Activated CD8-positive, alpha-beta memory T cell treated with anti-CD3 and anti-CD28 coated beads, Interleukin-2, amount 50 U/mL, for 4 hours (primary cell): ENCODE measurements at places on chromosomes 7 and 10.

GRCh38 chr7:48337781-48338180 lies 166.5 kb downstream of the ABCA13 start:
- no peak for DNase-seq

- DNase-seq = no peak
Measured at GRCh38 chr7:139748941-139749340, 28.9 kb downstream of the HIPK2 start.

DNA sequence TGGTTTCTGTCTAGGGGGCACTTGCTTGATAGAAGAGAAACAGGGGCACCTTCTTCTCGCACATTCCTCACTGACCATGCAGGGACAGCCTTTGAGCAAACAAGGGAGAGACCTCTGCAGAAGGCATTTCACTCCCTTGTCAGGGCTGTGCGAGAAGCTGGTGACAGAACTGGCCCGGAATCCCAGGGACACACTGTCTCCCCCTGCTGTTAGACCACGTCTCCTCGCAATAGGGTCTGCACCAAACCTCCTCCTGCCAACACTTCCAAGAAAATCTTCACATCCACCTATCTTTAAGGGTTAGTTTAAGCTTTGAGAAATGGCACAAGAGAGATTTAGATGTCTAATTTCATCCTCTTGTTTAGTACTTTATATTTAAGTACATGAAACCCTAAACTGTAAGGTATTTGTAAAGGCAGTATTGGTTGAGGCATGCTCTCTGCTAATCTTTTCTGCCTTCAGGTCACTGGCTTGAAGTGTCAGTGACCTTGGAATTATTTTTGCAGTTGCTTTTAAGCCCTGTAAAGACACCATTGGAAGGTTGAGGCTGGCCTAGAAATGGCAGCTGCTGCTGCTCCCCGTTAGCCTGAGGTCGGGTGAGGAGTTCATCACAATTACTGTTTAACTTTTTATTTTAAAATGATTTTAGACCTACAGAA lies 37.0 kb downstream of the RBM20 start:
- peak; percentile 23 for DNase-seq

DNA sequence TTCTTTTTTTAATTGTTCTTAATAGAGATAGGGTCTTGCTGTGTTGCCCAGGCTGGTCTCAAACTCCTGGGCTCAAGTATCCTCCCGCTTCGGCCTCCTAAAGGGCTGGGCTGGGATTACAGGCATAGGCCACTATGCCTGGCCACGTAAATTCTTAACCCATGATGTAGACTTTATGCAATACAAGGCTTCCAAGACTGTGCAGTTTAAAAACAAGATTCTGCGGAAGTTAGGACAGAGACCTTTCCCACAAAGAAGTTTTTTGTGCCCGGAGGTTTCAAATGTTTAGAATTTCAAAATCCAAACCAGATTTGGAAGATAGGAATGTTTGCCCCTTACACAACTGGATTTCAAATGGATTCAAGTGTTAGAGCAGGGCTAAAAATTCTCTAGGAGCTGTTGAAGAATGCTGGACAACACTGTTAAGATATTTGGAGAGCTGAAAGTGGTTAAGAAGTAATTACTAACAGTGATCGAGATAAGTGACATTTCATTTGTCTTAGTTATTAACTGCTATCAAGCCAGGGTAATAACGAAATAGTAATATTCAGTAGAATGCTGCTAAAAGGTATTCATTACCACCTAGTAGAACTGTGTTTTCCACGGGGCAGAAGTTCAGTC lies 7.4 kb downstream of the APBB1IP start:
- no peak for DNase-seq

GRCh38 chr7:134121632-134122139 lies 5.5 kb upstream of the LRGUK start:
- DNase-seq = no peak

GRCh38 chr10:90935581-90936275 lies 14.8 kb upstream of the ANKRD1 start:
- DNase-seq = no peak

DNA sequence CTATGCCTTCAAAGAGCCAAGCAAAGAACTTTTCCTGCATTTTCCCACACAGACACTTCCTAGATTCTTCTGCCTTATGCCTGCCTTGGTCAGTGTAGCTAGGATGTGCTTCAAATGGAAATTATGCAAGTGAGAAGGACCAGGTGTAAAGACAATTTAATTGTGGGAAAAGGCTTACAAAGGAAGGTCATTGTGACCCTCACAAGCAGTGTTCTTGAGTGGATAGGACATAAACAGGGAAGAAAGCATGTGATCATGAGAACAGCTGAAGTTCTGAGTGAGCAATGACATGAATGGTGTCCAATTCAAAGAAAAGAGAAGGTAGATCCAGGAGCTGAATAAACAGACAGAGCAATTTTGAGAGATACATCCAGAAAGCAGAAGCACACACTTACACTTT lies 1.3 kb upstream of the PIP start:
- no peak for DNase-seq

GRCh38 chr7:96901822-96902445 lies 103.4 kb upstream of the DLX6 start:
- no peak for DNase-seq

DNA sequence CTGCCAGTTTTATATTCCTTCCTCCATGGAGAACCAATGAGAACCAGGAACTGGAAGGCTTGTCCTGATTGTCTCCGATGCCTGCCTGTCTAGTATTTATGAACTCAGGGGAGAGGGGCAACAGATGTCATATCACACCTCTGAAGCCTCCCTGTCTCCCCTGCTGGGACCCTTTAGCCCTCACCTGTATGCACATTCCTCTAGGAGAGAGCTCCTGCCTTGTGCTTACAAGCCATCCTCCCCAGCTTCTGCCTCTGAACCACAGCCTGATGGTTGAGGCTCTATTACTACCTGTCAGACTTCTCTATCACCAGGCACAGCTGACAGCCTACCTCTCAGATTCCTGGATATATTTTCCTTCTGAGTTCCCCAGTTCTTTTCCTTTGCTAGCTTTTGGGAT lies 5.9 kb upstream of the FAM131B start:
- DNase-seq = no peak

GRCh38 chr10:10878963-10879362 lies 138.7 kb upstream of the CELF2 start:
- DNase-seq = no peak

DNA sequence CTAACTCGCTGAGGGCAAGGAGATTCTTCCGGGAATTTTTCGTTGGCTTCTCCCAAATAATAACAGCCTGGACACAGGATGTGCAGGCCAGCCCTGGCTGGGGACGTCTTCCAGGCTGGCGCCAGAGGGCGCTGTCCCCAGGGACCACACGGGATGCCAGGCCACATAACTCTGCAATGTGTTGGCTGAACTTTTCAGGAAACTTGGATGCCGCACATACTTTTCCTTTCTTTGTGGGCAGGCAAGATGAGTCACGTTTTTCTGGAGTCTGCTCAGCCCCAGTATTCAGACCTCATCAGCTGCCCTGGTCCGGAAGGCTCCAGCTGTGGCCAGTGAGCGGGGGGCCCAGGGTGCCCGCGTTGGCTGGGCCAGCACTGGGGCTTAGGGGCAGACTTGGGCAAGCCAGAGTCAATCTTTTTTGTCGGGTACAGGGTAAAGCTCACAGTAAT lies 122.7 kb downstream of the PRKAG2 start:
- DNase-seq = no peak

- no peak for DNase-seq
Measured at GRCh38 chr7:249989-250388, 40.0 kb upstream of the FOXL3 start.

DNA sequence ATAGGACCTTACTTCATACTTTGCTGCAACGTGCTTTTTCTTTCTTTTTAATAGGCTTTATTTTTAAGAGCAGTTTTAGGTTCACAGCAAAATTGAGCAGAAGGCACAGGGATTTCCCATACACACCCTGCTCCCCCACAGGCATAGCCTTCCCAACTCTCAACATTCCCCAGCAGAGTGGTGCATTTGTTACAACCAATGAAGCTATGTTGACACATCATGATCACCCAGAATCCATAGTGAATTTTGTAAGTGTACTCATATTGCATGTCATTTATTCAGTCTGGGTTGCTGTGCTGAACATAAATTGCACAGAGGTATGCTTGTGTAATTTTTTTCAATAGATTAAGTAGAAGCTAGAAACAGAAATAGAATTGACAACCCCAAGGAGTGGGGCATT lies 327.3 kb downstream of the INHBA start:
- DNase-seq = no peak

- no peak for DNase-seq
Measured at GRCh38 chr7:3075441-3075840, 31.8 kb upstream of the CARD11 start.

GRCh38 chr7:6170571-6171531 lies 101.6 kb downstream of the CYTH3 start:
- DNase-seq = no peak
